ENCODE measurements at places on chromosomes 13 and 19.
A peak's percentile ranks its signal among the peaks of the same experiment; 100 is the strongest.

DNA sequence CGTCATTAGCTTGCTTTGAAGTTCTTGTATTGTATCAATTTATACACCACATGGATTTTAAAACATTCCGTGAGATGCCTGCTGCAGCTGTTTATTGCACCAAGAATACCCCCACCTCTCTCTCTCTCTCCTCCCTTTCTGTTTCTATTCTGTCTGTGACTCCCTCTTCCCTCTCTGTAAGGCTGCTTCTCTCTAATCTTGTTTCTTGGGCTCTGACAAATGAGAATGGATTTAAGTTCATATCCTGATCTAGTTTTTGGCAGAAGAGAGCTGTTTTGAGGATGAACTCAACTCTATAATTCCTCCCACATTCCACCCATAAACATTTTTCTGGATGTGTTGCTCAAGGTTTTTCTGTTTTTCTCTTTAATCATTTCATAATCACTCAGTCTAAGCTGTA is 144.3 kb upstream of the FRY start:
- no peak for DNase-seq

DNA sequence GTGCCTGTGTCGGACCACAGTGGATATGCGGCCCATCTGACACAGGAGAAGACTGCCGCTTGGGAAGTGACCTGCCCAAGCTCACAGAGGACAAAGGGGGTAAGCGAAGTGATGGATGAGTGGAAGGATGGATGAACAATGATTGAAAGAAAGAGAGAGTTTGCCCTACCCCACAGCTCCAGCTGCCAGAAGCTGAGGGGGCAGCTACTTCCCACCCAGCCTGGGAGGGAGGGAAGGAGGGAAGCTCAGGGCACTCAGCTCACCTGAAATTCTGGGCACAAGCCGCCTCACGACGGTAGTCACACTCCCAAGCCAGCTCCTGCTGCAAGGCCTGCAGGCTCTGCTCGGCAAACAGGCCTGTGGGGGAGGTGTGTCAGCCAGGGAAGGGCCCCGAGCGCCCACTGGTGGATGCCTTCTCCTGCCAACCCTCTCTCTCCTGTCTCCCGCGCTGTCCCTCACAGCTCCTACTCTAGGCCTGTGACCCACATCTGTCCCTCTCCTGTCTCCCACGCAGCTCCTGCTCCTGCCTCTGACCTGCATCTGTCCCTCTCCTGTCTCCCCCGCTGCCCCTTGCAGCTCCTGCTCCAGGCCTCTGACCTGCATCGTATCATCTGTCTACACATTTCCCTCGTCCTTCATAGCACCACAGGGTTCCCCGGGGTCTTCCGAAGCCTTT is 12.0 kb upstream of the NUMBL start:
- DNase-seq: peak; percentile 89

- DNase-seq: no peak
Observed at GRCh38 chr13:52164989-52165388, 5.6 kb upstream of the NEK3 start.

DNA sequence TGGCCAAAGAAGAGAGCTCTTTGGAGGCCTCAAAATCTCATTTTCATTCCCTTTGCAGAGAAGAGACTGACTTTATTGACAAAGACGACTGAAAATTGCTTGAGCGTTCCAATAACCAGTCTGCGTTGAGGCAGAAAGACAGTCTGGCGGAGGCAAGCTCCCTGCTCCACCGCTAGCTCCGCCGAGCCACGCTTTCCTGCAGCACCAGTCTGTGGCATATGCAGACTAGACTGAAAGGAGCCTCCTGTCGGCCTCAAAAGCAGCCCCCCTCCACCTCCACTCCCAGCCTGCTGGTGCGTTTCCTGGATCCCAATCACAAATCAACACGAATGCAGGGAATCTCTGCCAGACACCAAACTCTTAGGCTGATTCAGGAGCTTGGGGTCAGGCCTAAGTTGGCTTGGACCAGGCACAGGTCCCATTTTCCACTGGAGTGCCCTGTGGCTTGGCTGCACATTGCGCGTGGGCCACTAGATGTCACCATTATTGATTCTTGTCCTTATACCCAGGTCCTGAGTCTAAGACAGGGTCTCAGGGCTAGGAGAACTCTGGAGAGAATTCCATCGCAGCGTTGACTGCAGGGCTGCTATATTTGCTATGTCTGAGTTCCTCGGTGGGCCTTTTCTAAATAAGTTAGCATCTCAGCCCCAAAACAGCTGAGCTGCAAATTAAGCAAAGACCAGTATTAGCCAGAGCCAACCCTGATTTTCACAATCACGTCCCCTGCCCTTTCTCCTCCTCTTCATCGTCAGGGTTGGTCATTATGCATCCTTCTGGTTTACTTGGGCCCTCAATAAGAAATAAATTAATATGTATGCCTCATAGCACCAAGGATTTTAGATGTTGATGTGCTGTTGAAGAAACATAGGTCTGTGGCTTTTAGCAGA is 5.2 kb upstream of the ZNF507 start:
- peak; percentile 49 for DNase-seq

- peak; percentile 89 for DNase-seq
Observed at GRCh38 chr13:80132741-80133601, 208.0 kb downstream of the SPRY2 start.

DNA sequence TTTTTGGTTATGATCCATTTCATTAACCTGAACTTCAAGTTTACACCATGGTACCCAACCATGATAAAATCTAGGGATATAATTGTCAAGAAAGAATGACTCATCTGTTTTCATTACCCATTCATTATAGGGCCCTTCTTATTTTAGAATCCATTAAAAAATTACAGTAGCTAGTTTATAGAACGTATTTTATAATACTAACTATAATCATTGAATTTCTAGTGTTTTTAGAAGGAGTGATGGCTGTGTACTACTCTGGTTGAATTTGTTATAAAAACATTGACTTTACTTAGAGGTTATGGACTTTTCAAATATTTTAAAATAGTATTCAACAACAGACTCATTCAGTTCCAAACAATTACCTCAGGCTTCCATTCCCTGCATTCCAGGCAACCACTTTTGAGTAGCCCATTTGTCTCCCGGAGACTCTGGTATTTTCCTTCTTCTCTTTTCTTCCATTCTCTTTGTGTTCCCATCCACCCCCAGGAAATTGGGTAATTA is 71.9 kb upstream of the KLF12 start:
- no peak for DNase-seq

GRCh38 chr19:50486823-50487515 is 10.3 kb upstream of the GARIN5A start:
- DNase-seq: peak; percentile 33

DNA sequence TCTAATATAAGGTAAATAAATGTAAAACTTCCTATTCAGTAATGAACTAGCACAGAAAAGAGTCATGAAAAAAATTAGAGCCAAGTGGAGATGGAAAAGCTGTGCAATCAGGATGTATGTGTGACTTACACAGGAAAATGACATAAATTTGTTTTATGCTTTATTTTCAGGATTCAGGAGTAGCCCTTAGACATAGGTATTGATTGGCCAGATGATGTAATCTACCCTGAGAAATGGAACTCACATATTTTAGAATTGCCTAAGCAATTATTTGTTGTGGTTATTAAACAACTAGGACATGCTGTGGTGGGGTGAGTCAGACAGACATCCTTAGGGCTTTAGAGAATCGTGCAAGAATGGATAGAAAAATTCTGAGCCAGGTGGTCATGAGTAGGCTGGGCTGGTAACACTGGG is 110.6 kb downstream of the PCDH9 start:
- DNase-seq: no peak

DNA sequence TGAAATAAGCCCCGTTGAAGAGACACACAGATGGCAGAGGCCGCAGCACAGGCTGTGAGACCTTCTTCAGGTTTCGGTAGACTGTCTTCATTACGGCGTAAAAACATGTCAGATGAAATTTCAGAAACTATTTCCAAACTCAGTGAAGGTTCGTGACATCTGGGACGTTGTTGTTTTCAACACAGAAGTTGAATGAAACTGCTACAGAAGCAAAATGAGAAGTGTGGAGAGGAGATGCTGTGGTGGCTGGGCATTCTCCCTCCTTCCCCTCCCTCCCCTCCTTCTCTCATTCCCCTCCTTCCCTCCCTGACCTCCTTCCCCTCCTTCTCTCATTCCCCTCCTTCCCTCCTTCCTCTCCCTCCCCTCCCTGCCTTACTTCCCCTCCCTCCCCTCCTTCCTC is 113.6 kb downstream of the ATP11A start:
- DNase-seq: no peak

DNA sequence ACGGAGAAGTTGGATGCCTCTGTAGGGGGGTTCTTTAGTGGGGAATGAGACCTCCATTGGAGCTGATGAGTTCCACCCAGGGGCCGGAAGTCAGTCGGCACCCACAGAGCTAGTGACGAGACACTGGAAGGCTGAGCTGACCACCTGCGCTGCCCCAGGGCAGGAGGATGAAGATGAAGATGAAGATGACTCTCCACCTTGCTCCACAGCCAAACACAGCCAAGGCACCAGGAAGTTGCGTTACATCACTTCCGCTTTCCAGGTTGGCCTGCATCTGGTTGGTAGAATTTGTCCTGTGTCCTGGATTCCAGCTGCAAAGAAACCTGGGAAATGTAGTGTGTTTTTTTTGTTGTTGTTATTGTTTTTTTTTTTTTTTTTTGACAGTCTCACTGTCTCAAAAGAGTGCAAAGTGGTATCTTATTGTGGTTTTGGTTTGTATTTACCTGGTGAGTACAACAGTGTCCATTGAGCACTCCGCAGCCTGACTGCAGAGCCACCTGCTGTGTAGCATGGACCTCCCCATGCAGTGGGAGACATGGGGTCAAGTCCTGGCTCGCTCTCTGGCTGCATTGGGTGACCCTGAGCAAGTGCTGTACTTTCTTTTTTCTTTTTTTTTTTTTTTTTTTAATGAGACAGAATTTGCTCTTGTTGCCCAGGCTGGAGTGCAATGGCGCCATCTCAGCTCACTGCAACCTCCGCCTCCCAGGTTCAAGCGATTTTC is 1.9 kb downstream of the TBC1D17 start:
- no peak for DNase-seq

DNA sequence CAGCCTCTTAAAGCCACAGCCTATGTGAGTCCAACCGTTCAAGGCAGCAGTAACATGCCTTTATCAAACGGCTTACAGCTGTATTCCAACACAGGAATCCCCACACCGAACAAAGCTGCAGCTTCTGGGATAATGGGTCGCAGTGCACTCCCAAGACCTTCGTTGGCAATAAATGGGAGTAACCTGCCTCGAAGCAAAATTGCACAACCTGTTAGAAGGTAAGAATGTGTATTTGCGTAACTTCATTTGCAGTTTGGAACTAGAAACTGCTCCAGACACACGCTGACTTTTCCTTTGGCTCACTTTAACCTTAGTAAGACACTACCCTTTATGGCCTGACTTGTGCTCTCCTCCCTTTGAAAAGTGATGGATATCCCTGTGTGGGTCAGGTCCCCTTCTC is 63.4 kb downstream of the SLAIN1 start:
- DNase-seq: no peak

GRCh38 chr19:28297036-28297435 is 915.9 kb downstream of the UQCRFS1 start:
- no peak for DNase-seq

- no peak for DNase-seq
Observed at GRCh38 chr19:50488389-50489194, 11.9 kb upstream of the GARIN5A start.

GRCh38 chr13:113528101-113528812 is 37.7 kb upstream of the DCUN1D2 start:
- no peak for DNase-seq

DNA sequence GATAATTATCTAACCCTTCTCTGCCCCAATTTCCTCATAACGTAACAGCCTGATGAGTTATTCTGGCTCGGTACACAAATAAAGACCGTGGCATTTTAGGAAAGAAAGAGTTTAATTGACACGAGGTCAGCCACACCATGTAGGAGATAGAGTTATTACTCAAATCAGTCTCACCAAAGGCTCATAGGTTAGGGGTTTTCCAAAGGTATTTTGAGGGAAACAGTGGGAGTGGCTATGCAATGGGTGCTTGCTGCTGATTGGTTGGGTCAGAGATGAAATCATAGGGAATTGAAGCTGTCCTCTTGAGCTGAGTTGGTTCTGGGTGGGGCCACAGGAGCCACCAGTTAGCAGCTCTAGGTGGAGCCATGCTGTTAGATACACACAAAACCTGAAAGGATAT is 137.5 kb downstream of the FREM2 start:
- no peak for DNase-seq

DNA sequence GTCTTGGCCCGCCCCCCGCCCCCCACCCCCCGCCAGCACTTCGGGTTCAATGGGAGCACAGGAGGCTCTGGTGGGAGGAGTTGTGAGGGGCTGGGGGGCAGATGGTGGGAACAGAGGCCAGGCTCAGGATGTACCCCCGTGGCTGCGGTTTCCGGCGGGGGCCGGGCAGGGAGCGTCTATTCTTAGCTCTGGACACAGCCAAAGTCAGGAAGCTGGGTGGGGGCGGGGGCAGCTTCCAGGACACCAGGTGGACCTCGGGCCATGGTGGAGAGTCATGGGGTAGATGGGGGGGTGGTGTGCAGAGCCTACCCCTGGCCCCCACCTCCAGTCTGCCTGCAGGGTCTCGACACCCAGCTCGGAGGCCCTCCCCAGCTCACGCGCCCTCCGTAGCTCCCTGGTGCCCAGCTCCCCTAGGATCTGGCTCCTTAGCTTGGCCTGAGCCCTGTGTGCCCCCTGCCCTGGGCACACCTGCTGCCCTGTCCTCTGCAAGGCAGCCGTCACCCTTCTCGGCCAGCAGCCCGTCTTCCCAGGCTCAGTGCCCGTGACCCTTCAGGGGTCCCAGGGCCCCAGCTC is 2.2 kb upstream of the TBXA2R start:
- DNase-seq: no peak

DNA sequence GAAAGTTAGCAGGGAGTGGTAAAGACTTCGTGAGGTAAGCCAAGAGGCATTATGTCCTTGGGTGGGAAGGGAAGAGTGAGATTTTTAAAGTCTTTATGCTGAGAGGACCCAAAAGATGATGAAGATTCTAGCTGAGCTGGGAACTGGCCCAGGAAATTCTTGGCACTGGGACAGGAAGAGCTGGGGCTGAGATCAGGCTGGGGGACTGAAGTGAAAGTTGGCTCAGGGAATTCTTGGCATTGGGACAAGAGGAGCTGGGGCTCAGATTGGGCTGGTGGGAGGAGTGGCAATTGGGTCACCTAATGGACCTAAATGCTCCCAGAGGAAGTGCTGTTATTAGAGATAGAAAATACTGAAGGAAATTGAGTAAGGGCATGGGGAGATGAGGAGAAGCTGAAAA is 8.8 kb downstream of the SCEL start:
- peak; percentile 56 for DNase-seq

DNA sequence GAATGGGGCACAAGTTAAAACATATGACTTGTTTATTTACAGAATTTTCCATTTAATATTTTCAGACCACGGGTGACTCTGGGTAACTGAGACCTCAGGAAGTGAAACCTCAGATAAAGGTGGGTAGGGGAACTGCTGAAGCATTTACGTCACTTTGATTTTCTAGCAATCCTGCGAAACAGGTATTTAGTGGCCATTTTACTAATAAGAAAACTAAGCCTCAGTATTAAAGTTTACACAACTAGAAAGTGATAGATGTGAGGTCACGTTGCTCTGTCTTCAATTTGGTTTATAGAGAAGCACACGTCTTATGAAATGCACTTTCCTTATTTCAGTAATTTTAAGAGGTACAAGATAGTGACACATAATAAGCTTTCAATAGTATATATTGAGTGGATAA is 402.8 kb downstream of the FGF9 start:
- no peak for DNase-seq

- no peak for DNase-seq
Observed at GRCh38 chr13:101307181-101307701, 109.1 kb downstream of the NALCN start.

GRCh38 chr13:24624801-24625231 is 55.4 kb upstream of the ATP12A start:
- DNase-seq: no peak
